Fibroblast of skin of right quadriceps (primary cell): ENCODE measurements at places on chromosomes 11 and 22.

DNA sequence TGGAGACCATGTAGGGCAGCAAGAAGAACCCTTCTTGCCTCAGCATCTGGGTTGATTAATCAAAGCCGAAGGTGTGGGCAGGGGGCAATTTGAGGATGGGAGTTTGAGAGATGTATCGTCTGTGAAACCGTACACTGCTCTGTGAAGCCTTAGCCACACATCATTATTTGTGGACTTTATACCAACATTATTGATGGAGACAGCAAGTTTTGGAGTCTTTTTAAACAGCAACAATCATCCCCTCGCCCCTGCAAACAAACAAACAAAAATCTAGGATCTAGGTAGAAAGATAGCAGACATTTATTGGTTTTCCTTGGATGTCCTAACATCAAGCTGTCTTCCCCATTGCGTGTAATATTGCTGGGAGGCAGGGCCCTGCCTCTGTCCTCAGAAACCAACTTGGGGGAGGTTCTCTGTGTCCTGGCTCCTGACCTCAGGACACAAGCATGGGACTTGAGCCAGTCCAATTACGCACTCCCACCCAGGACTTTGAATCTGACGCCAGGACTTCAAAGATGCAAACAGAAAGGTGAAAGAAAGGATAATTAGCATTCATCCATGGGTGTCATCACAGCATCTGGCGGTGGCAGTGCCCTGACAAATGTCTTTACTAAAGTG lies 61.6 kb upstream of the PLET1 start:
- DNase-seq: no peak

- peak; percentile 9 for DNase-seq
These were observed 281.0 kb upstream of the CTSC start for GRCh38 chr11:88618327-88619070.

- DNase-seq: peak; percentile 21
These were observed 21.4 kb downstream of the TMPRSS6 start for GRCh38 chr22:37088108-37088605.

DNA sequence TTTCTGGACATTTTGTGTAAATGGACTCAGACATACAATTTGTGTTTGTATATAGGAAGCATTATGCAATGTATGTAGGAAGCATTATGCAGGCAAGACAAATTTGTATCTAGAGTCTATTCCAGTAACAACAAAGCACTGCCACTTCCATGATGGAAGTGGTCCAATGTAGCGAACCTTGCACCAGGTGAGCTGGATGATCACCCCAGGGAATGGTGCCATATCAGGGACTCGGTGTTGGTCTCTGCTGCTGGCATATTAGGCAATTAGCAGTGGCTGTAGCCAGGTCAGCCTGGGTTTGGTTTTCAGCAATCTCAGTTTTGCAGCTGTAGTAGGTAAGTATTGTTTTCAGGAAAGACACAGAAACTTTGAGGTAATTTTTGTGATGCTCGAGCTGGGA lies 12.8 kb downstream of the ZFP91 start:
- DNase-seq: no peak

GRCh38 chr11:83367745-83368144 lies 81.6 kb upstream of the CCDC90B start:
- DNase-seq: no peak
